ENCODE measurements at places on chromosomes 6 and 20. TPM values are rescaled to one million over a fixed set of nuclear protein-coding genes. Genes with fewer than 3 reads are reported as not detected.

The TREM1 gene
- total RNA-seq = 0.55 TPM

The SIRPB1 gene
- not detected for total RNA-seq

The C6orf52 gene
- total RNA-seq = 1.0 TPM

The SPO11 gene
- not detected for total RNA-seq

The PANK2 gene
- 71.3 TPM for total RNA-seq

The NOTCH4 gene
- 2.1 TPM for total RNA-seq

The FOXQ1 gene
- not detected for total RNA-seq

The NRN1 gene
- 24.8 TPM for total RNA-seq

The HEY2 gene
- 1.3 TPM for total RNA-seq

The LAMA4 gene
- not detected for total RNA-seq

The ELOVL4 gene
- total RNA-seq = not detected

The LRRC73 gene
- total RNA-seq = 0.25 TPM

The EPPIN gene
- total RNA-seq = not detected

The HLA-DMA gene
- 140 TPM for total RNA-seq

The SLC17A2 gene
- total RNA-seq = not detected

The SLC22A1 gene
- 0.35 TPM for total RNA-seq

The ARHGAP40 gene
- not detected for total RNA-seq

The POM121L2 gene
- total RNA-seq = not detected

Data from OCI-LY7 (cell line).